Stimulated activated naive CD4-positive, alpha-beta T cell treated with Interleukin-2 at 50 U/mL for 16 hours (primary cell): ENCODE measurements at places on chromosomes 3 and 15.
A peak's percentile ranks its signal among the peaks of the same experiment; 100 is the strongest.

GRCh38 chr3:179610066-179610465, 5.5 kb downstream of the NDUFB5 start:
- no peak for DNase-seq

DNA sequence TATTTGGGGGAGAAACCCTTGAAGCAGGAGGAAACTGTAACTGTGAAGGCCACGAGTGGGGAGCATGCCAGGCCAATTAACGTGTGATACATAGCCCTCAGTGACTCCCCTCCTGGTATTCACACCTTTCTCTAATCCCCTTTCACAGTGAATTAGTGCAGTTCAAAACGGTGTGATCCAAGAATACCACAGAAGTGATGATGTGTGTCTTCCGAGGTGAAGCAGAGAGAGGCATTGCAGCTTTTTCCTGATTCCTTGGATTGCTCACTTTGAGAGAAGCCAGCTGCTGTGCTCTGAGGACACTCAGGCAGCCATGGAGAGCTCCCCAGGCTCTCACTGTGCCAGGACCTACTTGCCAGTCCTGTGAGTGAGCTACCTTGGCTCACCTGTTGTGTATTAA, 17.3 kb downstream of the NIPA2 start:
- DNase-seq, result no peak

- DNase-seq, result no peak
Measured at GRCh38 chr3:124562769-124563168, 167.5 kb upstream of the UMPS start.

DNA sequence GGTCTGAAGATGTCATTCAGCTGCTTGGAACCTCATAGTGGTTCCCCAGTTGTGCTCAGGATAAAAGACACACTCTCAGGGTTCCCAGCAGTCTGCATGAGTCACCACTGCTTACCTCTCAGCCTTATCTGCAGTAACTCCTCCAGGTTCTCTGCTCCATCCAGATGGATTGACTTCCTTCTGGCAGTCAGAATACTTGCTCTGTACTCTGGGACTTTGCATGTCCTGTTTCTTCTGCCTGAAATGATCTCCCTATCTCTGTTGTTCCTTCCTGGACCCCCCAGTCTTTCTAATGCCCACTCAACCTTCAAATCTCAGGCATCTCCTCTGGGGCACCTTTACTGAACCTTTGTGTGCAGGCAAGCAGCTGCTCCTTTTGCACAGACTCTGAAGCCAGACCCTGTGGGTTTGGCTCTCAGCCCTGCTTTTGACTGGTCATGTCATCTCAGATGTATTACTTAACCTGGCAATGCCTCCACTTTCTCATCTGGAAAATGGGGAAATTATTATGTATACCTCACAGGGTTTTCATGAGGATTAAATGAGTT, 38.4 kb downstream of the ITPR1 start:
- DNase-seq, result no peak

DNA sequence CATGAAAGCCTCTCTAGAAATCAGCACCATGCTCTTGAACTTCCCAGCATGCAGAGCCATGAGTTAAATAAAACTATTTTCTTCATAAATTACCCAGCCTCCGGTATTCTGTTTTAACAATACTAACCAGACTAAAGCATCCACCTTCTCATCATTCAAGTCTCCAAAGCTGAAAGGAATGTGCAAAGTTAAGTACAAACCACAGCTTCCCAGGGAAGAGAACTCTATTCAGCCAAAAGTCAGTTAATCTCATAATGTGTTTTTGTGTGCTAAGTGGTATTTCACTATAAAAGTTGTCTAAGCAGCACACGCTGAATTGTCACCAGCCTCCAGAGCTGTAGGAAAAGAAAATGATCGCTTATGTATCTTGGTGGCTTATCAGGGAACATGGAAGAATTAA, 135.5 kb upstream of the KCNH8 start:
- DNase-seq, result no peak

GRCh38 chr3:195004512-195005250, 266.3 kb downstream of the XXYLT1 start:
- DNase-seq, result no peak

GRCh38 chr15:99106417-99107220, 1.7 kb downstream of the SYNM start:
- no peak for DNase-seq

- no peak for DNase-seq
Measured at GRCh38 chr15:42035435-42035761, 14.6 kb upstream of the PLA2G4E start.

- no peak for DNase-seq
Measured at GRCh38 chr15:91335702-91336101, 235.6 kb downstream of the SV2B start.

GRCh38 chr3:134879990-134880389, 84.9 kb downstream of the EPHB1 start:
- DNase-seq, result no peak

GRCh38 chr3:43784640-43785011, 93.9 kb downstream of the ABHD5 start:
- DNase-seq, result no peak

DNA sequence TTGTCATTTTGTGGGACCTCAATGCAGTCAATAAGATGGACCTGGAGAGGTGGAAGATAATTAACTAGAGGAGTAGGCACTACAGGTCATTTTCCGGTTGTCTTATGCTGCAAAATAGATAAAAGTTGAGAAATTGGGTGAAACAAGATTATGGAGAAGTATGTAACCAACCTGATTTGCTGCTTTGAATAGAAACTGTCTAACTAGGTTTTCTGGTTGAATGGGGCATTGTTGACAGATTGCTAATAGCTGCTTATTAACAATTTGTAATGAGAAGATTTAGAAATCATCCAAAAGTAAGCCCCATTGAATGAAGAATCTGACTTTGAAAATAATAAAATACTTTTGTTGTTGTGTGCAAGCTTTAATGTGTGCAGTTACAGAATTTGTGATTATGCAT, 26.2 kb downstream of the PIAS1 start:
- DNase-seq, result no peak

GRCh38 chr3:56222866-56223265, 245.4 kb downstream of the ERC2 start:
- no peak for DNase-seq

DNA sequence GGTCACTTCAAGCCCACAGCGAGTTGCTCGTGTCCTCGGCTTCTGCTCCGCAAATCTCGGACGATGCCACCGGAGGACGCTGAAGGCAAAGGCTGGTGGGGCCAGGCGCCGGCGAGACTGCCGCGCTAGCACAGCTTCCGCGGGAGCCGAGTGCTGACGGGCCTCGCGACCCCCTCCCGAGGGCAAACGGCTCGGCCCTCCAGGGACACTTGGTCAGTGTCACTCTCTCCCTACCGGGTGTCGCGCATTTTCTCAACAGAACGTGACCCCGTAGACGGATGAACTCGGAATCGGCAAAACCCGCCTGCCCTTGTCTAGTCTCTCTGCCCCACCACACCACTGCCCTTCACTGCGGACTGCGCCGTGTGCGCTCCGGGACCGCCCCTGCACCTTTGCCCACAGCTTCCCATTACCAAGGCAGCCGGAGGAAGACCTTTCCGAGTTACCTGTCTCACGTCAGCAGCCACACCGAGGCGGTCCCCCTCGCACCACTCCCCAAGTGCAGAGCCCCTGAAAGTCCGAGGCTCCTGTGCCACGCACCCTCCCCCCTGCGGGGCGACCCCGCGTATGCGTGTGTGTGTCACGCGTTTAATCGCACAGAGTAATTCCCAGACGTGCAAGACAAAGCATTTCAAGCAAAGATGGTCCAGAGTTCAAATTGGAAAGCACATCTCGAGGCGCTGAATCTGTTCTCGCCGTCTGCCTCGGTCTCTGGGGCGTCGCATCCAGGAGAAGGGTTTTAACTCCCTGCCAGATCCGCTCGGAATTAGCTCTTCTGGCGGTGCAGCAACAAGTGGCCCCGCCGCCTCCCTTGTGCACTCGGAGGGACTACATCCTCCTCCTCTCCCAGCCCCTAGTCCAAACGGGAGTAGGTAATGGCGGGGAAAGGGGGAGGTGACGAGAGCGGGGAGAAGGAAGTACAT, 245.0 kb upstream of the TOPAZ1 start:
- DNase-seq, result no peak

GRCh38 chr15:67253101-67253500, 1.4 kb downstream of the AAGAB start:
- DNase-seq, result no peak

DNA sequence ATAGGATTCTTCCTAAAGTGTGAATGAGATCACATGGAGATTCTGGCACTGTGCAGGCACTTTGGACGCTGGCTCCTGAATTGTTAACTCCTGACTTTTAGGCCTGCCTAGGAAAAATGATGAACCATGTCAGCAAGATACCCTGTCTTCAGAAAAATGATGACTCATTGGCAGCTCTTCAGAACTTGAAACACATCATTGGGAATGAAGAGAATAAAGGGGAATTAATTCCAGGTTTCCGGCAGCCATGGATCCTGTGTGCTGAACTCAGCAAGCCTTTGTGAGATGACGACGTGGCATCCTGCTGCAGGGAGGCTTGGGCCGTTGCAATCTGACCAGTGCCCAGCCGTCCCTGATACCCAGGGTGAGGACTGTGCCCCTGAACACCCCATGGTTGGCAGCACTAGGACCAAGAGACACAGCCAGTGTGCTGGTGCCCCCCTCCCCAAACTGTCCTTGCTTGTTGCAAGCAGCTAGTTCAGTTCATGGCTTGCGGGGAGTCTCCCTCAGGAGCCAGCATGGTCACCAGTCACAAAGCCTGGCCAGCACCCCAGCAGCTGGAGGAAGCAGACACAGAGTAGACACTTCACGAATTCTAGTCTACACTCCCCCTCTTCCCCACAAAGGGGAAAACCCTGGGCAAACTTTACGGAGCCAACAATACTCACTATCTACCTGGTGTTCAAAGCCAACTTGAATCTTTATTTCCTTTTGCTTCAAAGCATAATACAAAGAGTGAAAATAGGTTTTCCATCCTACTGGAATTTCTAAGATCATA, 7.8 kb upstream of the LIPC start:
- DNase-seq, result no peak

- DNase-seq, result no peak
Measured at GRCh38 chr3:126798521-126798920, 94.5 kb downstream of the CHCHD6 start.

- no peak for DNase-seq
Measured at GRCh38 chr3:20121088-20121487, 64.9 kb downstream of the SGO1 start.

DNA sequence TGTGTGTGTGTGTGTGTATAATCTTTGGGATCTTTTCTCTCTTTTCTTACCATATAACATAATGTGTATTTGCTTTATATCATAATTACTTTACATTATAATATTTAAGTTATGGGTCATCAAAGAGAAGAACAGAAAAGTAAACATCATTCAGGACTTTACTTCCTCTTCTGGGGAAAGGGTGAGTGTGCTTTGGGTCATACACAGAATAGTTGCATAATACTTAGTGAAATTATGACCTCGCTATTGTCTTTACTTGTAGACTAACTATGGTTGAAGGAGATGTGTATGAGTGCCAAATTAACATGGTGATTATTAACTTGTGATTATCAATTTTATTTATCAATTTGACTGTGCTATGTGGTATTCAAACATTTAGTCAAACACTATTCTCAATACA, 1086.9 kb downstream of the DIPK2A start:
- DNase-seq, result no peak

- no peak for DNase-seq
Measured at GRCh38 chr3:159865041-159865579, 123.5 kb upstream of the IL12A start.

GRCh38 chr3:56314842-56315241, 153.4 kb downstream of the ERC2 start:
- no peak for DNase-seq

- no peak for DNase-seq
Measured at GRCh38 chr3:127682561-127682960, 9.8 kb downstream of the ABTB1 start.

GRCh38 chr3:190697901-190698300, 164.6 kb downstream of the GMNC start:
- no peak for DNase-seq

GRCh38 chr15:67118808-67119207, 53.4 kb downstream of the SMAD3 start:
- DNase-seq, result no peak

DNA sequence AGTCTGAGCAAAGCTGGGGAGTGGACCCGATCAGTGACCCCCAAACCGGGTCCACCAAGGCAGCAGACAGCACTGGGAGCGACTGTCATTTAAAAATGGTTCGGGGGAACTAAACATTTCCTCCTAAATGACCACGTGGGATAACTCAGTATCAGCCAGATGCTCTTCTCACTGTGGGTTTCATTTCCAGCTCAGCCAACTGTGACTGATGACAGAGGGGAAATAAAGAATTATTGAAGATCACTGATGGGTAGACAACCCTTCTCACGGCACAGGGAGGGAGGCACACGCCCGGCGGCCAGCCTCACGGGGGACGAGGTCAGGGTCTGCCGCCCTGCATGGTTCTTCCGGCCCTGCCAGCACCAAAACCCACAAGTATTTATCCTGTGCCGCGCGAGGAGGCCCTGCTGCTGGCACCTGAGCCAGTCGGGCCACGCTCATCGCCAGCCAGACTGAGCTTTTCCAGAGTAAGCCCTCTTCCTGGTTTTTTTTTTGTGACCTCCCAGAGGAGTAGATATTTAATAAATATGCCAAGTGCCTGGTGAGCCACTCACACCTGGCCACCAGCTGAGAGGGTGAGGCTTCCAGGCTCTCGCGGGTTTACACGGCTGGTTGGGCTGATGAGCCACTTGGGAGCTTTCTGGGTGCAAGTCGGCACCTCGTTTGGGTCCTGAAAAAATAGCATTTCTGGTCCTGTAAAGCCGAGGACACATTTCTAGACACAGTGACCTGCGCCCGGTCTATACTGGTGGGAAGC, 6.2 kb downstream of the MELTF start:
- DNase-seq, result no peak

- no peak for DNase-seq
Measured at GRCh38 chr3:72479651-72480215, 368.5 kb downstream of the SHQ1 start.

GRCh38 chr3:33768578-33769330, 29.7 kb upstream of the PDCD6IP start:
- no peak for DNase-seq

- DNase-seq, result peak; percentile 36
Measured at GRCh38 chr15:92082006-92082843, 228.7 kb downstream of the SLCO3A1 start.
